ENCODE measurements at places on chromosomes 11 and 22. TPM values are rescaled to one million over a fixed set of nuclear protein-coding genes. Genes with fewer than 3 reads are reported as not detected.

DNA sequence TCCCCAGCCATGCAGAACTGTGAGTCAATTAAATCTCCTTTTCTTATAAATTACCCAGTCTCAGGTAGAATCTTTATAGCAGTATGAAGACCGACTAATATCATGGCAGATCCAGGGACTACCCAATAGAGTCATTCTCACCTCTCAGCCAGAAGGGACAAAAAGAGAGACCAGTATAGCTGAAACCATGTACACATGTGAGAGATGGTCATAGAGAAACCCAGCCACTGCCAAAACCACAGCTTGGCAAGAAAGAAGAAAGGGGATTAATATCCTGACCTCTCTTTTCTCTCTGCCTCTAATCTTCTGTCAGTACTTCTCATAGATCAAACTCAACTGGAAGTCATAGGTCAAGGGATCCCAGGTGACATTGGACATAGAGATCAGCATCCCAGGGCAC lies 109.8 kb downstream of the CCDC34 start:
- no peaks in the 10 kb centered on the region for H3K27me3 ChIP-seq
- no peak overlapping the region for H3K27ac ChIP-seq
- no peak for DNase-seq
- no peaks in the 10 kb centered on the region for H3K36me3 ChIP-seq
- H3K4me1 ChIP-seq: no peaks in the 10 kb centered on the region

GRCh38 chr11:36405585-36406367 lies 104.3 kb downstream of the TRAF6 start:
- H3K27me3 ChIP-seq: no peaks in the 10 kb centered on the region
- no peaks in the 10 kb centered on the region for H3K4me1 ChIP-seq
- DNase-seq: no peak
- no peak overlapping the region for H3K4me3 ChIP-seq

Gene PPFIBP2
- total RNA-seq: 34.9 TPM

DNA sequence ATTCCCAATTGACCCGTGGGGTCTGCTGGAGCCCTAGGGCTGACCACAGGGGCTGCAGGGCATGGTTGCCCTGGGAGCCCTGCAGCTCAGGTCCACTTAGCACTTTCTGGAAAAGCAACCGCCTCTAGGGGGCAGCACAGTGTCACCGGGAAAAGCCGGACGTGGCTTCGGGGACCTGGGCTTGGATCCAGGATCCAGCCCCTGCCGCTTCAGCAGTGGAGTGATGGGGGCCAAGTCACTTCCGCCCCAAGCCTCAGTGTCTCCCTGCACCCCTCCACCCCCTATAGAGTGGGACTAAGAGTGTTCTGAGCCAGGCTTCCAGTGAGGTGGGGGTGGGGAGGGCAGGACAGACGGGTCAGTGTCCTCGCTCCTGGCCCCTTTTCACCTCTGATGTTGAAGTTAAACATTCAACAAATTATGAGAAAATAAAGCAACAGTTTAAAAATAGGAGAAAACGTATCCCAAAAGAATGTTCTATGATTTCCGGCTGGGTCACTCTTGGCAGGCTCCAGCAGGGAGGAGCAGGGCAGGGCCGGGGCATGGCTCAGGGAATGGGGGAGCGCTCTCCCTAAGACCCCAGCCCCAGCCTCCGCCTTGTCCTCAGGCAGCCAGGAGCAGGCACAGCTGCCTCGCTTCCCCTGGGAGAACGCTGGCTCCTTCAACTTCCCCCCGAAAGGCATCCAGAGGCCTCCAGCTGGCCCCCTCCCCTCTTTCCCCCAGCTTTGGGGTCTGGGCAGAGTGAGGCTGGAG lies 96.5 kb upstream of the FGF3 start:
- H3K27me3 ChIP-seq: no peaks in the 10 kb centered on the region
- peak; percentile 85 for DNase-seq
- no peak overlapping the region for H3K4me3 ChIP-seq
- H3K27ac ChIP-seq: peak overlapping the region; percentile 53

Gene OR51E2
- total RNA-seq: not detected

Measured in body of pancreas (tissue), 4 donors.